CD8-positive, alpha-beta memory T cell (primary cell): ENCODE measurements at places on chromosomes 5 and 9. TPM values are rescaled to one million over a fixed set of nuclear protein-coding genes. Genes with fewer than 3 reads are reported as not detected.

DNA sequence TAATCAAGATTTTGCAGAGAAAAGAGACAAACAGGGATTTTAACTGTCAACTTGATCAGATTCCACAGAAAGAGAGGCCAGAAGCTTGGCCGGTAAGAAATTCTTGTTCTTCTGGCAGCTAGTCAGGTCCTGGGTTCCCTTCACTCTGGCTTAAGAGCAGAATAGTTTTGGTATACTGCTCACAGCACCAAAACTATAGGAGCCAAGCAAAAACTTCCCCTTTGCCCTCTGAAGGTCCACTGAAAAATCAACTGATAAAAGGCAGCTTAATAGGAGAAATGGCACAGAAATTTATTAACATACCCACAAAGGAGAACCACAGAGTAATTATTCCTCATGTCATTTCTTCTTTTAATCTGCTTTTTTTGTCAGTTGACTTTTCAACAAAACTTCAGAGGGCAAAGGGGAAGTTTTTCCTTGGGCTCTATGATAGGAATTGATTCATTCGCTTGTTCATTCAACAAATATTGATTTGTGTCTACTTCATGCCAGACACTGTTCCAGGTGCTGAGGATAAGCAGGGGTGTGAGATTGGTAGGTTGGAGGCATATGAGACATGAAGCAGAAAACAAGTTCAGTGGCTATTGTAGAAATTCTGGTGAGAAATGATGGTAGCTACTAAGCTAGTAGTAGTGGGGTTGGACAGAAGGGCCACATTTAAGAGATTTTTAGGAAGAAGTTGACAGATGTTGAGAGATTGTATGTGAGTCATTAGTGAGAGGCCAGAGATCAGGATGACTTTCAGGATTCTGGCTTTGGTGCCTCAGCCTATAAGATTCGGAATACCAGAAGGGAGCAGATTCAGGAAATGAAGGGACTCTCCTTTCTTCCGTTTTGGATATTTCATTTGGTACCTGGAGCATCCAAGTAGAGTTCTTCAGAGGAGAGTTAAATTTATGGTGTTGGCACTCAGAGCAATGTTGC is 20.6 kb upstream of the NNT start:
- H3K27ac ChIP-seq, result no peak overlapping the region
- DNase-seq, result no peak
- no peaks in the 10 kb centered on the region for H3K4me1 ChIP-seq
- H3K27me3 ChIP-seq, result no peaks in the 10 kb centered on the region
- H3K4me3 ChIP-seq, result no peak overlapping the region

DNA sequence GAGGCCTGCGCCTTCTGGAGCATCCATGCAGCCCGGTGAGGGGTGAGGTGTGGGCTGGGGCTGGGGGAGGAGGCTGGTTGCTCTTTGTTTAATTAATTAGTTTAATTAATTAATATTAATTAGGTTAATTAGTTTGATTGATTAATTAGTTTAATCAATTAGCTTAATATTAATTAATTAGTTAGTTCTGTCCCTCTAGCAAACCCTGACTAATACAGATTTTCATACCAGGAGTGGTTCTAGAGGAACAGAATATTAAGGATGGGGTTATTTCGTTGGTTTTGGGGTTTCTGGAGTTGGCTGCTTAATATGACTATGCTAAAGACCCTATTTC is 14.1 kb upstream of the BARX1 start:
- H3K36me3 ChIP-seq, result no peaks in the 10 kb centered on the region
- H3K27me3 ChIP-seq, result no peaks in the 10 kb centered on the region
- no peak overlapping the region for H3K27ac ChIP-seq
- DNase-seq, result no peak

GRCh38 chr9:21056931-21057330 is 20.8 kb downstream of the IFNB1 start:
- H3K4me3 ChIP-seq, result no peak overlapping the region
- H3K27ac ChIP-seq, result no peak overlapping the region
- no peaks in the 10 kb centered on the region for H3K27me3 ChIP-seq
- no peak for DNase-seq
- H3K36me3 ChIP-seq, result no peaks in the 10 kb centered on the region

The FOXD4L6 gene
- not detected for polyA plus RNA-seq

GRCh38 chr5:34608859-34609648 is 47.1 kb upstream of the RAI14 start:
- no peak overlapping the region for H3K27ac ChIP-seq
- no peaks in the 10 kb centered on the region for H3K27me3 ChIP-seq
- H3K4me1 ChIP-seq, result no peaks in the 10 kb centered on the region
- H3K4me3 ChIP-seq, result no peak overlapping the region
- no peak for DNase-seq

GRCh38 chr9:134403682-134404301 is 77.5 kb downstream of the RXRA start:
- DNase-seq, result peak; percentile 34
- H3K4me1 ChIP-seq, result peaks cover 54% of the 10 kb centered on the region
- H3K27me3 ChIP-seq, result no peaks in the 10 kb centered on the region
- no peak overlapping the region for H3K27ac ChIP-seq
- H3K36me3 ChIP-seq, result no peaks in the 10 kb centered on the region

GRCh38 chr5:80698369-80698768 is 43.6 kb upstream of the DHFR start:
- no peak overlapping the region for H3K4me3 ChIP-seq
- no peak overlapping the region for H3K27ac ChIP-seq
- no peaks in the 10 kb centered on the region for H3K27me3 ChIP-seq
- no peaks in the 10 kb centered on the region for H3K4me1 ChIP-seq

DNA sequence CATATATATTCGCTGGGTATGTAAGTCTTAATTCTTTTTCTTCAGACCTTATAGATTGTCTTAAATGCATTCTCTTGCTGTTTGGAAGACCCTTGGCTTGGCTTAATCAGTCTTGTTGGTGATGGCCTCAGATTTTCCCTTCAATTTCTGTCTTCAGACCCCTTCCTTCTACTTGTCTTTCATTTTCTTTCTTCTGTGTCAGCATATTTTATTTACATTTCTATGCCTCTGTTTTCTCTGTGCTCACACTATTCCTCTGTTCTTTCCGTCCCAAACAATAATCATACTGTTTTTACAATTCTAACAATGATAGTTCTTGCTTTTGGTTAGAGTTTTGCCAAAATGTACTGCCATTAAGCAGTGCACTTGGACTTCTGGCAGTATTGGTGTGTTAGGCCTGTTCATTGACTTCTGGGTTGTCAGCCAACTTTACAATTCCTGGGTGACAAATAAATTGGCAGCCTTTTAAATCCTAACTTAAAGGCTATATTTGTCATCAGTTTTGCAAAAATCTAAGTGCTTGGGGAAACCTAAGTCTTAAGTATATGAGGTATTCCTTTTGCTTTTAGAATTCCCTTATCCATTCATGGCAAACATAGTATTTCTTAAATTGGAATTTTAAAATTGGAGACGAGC is 8.0 kb downstream of the SRFBP1 start:
- H3K27ac ChIP-seq, result no peak overlapping the region
- H3K4me3 ChIP-seq, result no peak overlapping the region
- peaks cover 7% of the 10 kb centered on the region for H3K4me1 ChIP-seq
- no peaks in the 10 kb centered on the region for H3K27me3 ChIP-seq
- H3K36me3 ChIP-seq, result no peaks in the 10 kb centered on the region

- H3K4me1 ChIP-seq, result peaks cover 9% of the 10 kb centered on the region
- H3K36me3 ChIP-seq, result no peaks in the 10 kb centered on the region
- no peak overlapping the region for H3K27ac ChIP-seq
- DNase-seq, result no peak
- H3K4me3 ChIP-seq, result no peak overlapping the region
- H3K27me3 ChIP-seq, result no peaks in the 10 kb centered on the region
These were observed 23.3 kb downstream of the CAVIN4 start for GRCh38 chr9:100601216-100601615.

DNA sequence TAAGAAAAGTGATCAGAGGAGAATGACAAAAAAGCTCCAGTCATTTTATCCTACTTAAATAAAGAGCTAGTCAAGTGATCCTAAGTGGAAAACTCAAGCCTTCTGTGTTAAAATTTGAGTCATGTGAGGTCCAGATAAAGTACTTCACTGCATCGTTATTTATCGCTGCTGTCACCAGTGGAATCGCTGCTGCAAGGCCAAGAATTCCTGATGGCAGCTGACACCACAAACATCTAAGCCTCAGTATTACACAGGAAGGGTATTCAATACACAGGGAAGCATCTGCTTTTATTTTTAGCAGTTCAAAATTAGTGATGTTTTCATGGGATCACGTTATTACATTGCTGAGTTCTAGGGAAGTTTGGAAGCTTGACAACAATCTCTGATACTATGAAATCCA is 190.3 kb downstream of the GOLPH3 start:
- H3K27ac ChIP-seq, result no peak overlapping the region
- H3K4me1 ChIP-seq, result no peaks in the 10 kb centered on the region
- H3K4me3 ChIP-seq, result no peak overlapping the region
- DNase-seq, result no peak
- H3K36me3 ChIP-seq, result no peaks in the 10 kb centered on the region

DNA sequence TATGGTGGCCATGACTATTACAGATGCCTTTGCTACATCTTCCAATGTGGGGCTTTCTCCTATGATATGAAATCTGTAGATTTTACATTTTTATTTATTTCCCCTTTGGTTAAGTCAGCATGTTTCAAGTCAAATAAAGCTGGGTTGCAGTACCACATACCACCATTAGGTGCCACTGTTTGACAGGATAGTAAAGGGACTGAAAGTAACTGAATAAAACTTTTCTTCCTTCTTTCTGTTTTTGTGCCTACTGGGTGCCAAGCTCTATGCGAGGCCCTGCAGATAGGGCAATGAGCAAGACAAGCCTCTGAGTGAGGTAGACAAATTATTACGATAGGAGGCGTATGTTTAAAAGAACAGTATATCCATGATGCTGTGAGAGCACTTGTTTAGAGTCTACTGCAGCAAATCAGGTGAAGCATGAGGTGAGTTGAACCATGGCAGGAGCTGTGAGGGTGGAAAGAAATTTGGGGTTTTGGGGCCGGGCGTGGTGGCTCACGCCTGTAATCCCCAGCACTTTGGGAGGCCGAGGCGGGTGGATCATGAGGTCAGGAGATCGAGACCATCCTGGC is 64.8 kb downstream of the GDNF start:
- DNase-seq, result no peak
- no peak overlapping the region for H3K27ac ChIP-seq
- H3K4me1 ChIP-seq, result no peaks in the 10 kb centered on the region
- no peak overlapping the region for H3K4me3 ChIP-seq
- no peaks in the 10 kb centered on the region for H3K36me3 ChIP-seq
